NCI-H446 (cell line): ENCODE measurements at places on chromosomes 3 and 15.
A peak's percentile ranks its signal among the peaks of the same experiment; 100 is the strongest.

GRCh38 chr15:40307421-40308211 is at the start of gene PLCB2:
Gene PLCB2 (minus strand): TSS chr15:40307935. CDS start chr15:40307672, 263 bp downstream.
- peak; percentile 76 for DNase-seq

- no peak for DNase-seq
These were observed 64.6 kb downstream of the HES1 start for GRCh38 chr3:194200422-194201081.

- DNase-seq: no peak
These were observed 58.2 kb upstream of the LIMD1 start for GRCh38 chr3:45536316-45536715.

DNA sequence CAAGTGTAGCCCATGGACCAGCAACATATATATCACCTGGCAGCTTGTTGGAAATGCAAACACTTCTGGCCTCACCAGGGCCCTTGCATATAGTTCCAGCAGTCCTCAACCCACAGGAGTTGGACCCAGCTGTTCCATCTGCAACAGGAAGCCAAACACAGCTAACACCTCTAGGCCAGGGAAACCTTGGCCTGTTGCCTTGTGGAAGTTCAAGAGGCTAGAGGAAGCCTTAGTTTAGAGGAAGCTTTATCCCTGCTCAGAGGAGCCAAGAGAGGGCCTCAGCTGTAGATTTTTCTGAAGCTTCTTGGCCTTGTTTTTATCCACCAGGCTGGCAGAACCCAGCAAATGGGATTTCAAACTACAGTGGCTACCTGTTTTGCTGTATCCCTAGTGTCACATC is 11.4 kb downstream of the FHIT start:
- DNase-seq: no peak

GRCh38 chr15:41801185-41801584 is 26.7 kb upstream of the JMJD7 start:
- DNase-seq: no peak

DNA sequence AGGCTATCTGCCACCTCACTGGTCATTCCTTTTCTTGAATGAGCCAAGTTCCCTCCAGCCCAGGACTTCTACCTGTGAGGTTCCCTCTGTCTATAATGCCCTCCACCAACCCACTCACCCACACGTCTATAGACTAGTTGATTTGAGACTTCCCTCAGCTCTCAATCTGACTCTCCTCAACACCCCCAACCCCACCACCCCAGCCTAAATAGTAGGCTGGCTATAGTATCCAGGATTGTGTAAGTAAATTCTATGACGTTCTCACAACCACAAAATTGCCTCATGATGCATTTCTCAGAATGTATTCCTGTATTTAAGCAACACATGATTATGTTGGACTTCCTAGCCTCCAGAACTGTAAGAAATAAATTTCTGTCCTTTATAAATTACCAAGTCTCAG is 2.2 kb downstream of the PLSCR1 start:
- no peak for DNase-seq
